ENCODE measurements at places on chromosomes 7 and 10. TPM values are rescaled to one million over a fixed set of nuclear protein-coding genes. Genes with fewer than 3 reads are reported as not detected.

- no peak for DNase-seq
Measured at GRCh38 chr10:73863039-73863817, 11.1 kb downstream of the CAMK2G start.

- DNase-seq: no peak
Measured at GRCh38 chr7:98463837-98464557, 63.1 kb upstream of the BAIAP2L1 start.

GRCh38 chr10:37436357-37436756 lies 311.0 kb downstream of the ANKRD30A start:
- no peak for DNase-seq

DNA sequence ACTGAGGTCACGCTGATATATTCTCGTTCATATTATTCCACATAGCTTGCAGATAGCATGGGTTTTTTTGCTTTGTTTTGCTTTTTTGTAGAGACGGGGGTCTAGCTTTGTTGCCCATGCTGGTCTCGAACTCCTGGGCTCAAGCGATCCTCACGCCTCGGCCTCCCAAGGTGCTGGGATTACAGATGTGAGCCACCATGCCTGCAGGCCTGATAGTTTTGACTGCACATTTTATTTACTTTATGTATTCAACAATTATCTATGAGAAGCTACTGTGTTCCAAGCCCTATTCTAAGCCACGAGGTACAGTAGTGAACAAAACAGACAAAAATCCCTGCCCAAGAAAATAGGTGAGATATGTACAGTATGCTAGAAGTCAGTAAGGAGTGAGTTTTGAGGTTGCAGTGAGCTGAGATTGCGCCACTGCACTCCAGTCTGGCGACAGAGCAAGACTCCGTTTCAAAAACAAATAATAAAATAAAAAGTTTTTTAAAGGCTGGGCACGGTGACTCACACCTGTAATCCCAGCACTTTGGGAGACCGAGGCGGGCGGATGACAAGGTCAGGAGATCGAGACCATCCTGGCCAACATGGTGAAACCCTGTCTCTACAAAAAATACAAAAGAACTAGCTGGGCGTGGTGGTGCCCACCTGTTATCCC lies 1.3 kb upstream of the YWHAG start:
- DNase-seq: no peak

- DNase-seq: no peak
Measured at GRCh38 chr7:41699516-41699915, 3.4 kb downstream of the INHBA start.

GRCh38 chr7:136058546-136058945 lies 81.4 kb upstream of the MTPN start:
- no peak for DNase-seq

DNA sequence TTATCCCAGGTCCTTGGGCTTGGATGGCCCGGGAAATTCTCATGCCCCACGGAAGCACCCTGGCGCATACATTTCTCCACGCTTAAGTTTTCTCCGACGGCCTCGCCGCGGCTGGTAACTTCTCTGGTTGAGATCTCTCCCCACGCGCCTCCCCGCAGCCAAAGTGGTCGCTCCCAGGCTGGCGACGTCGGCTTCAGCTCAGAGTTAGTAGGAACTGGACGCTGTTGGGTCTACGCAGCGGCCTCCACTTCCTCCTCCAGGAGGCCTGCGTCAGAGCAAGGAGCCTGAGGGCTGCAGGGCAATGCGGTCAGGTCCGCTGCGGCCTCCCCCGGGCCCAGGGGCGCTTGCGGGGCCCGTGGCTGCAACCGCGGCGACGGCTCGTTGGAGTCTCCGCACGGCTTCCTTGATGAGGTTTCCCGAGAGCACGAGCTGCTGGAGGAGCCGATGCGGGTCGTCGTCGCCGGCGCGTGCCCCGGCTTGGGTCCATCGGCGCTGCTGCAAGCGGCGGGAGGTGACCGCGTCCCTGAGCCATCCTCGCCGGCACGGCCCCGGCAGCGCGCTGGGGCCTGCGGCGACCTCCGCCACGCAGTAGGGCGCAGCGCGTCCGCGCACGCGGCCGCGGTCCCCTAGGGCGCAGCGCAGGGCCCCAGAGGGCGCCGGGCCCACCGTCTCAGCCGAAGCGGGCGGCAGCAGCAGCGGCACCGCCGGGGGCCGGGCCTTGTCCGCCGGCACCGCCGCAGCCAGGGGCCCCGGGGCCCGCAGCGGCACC lies 744 bp downstream of the FRAT2 start:
- peak; percentile 44 for DNase-seq

DNA sequence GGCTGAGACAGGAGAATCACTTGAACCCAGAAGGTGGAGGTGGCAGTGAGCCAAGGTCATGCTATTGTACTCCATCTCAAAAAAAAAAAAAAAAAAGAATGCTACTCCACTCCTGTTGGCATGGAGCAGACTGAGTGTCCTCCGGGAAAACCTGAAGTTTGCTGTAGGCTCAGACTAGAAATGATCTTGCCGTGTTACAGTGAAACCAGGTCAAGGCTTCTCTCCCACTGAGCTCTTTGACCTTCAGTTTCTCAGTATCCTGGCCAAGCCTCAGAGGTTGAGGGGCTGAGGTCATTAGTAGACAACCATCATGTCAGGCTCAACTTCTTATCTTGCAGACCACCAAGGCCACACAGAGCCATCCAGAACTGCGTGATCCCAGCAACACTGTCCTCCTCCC lies 348.6 kb upstream of the ZNF32 start:
- no peak for DNase-seq

DNA sequence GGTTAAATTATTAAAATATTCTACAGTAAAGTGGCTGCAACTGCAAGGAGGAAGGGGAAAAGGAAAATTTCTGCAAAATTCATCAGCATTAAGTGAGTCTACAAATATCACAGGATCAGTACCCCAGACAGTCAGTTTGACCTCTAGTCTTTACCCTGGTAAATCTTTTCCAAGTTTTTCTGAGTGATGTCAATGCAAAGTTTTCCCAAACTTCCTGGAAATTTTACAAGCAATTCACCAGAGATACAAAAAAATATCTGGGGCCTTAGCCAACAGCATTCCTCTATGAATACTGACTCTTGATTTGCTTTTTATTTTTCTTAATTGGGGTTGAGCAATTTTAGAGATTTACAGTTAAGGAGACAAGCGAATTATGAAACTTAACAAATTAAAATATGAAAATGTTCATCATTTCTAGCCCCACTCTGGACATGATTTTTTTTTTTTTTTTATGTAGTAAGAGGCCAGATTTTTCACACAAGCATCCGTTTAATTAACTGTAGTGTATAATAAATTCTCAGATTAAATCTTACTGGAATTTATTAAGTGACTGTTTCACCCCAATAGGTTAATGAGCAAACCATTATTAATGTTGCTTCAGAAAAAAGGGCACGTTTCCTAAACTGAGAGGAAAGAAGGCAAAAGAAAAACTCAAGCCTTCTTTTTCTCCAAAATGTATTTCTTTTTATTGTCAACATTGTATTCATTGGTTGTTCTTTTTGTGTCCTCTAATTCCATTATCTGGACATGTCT lies 539.5 kb upstream of the FZD8 start:
- no peak for DNase-seq

DNA sequence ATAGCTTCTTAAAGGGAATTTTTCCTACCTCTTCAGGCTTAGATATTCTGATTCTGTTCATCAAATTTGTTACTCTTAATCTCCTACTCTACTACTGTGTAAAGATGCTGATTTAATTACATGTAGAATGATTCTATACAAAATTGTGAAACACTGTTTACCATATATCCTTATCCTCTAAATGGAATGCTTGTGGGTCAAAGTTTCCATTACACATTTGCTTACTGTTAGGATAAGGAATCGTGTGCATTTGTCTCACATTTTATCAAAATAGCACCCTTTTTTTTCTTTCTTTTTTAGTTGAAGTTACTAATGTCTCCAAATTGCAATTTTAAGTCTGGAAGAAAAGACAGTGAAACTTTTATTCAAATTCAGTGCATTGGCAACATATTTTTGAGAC lies 65.3 kb downstream of the TFEC start:
- no peak for DNase-seq

DNA sequence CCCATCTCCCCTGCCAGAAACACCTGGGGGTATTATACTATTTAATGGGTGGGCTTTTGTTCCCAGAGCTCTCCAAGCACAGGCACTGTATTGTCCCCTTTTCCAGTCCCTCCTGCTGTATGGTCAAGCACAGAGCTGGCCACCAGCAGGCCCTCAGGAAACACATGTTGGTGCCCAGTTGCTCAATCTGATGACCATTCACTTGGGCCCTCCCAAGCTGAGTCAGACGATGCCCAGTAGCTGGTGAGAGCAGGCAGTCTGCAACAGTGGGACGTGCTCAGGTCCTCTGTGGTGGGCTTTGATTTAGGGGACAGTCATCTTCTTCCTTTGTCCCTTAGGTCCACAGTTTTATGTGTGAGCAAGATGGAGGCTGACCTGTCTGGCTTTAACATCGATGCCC lies 11.8 kb downstream of the SFXN2 start:
- no peak for DNase-seq

- no peak for DNase-seq
Measured at GRCh38 chr10:87000491-87000890, 19.6 kb upstream of the FAM25A start.

DNA sequence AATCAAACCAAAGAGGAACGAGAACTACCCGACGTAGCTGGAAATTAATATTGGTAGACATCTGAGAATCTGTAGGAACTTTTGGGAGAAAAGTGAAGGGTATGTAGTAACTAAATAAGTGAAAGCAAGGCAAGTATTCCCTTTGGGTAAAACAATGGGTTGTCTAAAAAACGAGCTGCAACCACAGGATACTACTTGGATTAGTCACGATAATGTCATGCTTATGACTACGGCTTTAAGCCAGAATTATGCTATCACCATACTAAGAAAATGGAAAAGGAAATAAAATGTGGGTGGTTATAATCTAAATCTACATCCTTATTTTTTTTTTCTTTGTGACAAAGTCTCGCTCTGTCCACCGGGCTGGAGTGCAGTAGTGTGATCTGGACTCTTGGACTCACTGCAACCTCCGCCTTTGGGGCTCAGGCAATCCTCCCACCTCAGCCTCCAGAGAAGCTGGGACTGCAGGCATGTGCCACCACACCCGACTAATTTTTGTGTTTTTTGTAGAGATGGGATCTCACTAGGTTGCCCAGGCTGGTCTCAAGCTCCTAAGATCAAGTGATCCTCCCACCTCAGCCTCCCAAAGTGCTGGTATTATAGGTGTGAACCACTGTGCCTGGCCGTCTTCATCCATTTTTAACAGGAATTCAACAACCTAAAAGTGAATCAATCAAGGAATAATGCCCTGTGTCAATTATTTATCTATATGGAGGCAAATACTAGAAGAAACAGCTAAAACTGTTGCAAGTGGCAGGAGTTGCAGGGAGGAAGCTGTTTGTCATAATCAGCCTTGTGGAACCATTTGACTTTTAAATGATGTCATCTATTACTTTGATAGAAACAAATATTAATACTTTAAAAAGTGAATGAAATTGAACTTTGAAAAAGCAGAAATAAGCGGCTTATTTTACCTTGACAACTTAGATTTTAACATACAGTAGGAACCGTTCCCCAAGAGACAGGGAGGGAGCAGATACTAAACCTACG lies 189.3 kb downstream of the PRPF18 start:
- no peak for DNase-seq

DNA sequence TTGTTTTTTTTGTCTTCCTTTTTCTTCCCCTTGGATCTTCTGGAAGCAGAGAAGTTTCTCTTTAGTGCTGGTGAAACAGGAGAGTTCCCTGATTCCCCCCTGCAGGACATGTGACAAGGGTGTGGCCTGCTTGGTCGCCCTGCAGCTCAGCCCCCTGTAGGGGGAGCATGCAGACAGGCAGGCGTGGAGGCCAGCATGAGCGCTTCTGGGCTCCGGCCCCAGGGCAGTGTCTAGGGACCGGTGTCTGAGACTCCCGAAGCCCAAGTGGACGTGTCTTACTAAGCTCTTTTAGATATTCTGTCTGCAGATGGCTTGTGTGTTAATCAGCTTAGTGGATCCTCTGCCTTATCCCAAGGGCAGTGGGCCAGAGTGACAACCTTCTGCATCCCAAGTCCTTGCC lies 26.1 kb downstream of the PRSS58 start:
- DNase-seq: no peak

DNA sequence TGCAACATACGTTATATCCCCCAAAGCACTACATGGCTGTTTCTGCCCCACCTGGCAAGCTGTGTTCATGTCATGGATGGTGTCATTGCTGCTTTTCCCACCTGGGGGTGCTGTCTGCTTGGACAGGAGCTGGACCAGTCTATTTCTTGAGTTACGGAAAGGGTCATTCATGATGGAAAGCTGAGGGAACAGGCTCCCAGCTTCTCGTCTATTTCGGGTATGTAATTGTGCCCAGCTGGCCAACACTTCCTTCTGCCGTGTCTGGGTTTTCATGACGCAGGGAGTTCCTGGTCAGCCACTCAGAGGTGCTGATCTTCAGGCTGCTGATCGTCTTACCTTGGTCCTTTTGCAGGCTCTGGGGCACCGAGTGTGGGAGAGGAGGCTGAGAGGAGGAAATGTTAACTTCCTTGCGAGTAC lies 8.6 kb downstream of the BTBD16 start:
- DNase-seq: peak; percentile 27

- DNase-seq: no peak
Measured at GRCh38 chr10:88103576-88103975, 240.2 kb downstream of the PTEN start.

DNA sequence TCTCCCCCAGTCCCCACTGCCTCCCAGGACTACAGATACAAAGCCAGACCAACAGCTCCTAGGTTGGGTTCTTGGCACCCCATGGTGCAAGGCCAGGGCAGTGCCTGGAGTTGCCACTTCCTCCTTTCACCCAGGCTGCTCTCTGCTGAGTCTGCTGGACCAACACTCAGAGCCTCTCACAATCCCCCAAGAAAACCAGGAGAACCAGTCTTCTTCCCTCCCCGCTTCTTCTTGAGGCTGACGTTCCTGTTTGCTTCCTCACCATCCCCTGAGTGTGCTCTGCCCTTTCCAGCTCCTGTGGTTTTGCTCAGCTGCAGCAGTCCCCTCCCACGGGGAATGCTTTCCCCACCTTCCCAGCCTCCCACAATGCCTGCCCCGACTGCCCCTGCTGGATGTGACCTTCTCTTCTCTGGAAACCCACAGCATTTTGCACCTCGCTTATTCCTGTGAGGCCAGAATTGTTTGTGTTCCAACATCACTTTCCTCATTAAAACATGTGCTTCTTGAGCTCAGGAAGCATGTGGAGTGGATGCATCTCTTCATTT lies 89.9 kb downstream of the GOLGA7B start:
- no peak for DNase-seq

DNA sequence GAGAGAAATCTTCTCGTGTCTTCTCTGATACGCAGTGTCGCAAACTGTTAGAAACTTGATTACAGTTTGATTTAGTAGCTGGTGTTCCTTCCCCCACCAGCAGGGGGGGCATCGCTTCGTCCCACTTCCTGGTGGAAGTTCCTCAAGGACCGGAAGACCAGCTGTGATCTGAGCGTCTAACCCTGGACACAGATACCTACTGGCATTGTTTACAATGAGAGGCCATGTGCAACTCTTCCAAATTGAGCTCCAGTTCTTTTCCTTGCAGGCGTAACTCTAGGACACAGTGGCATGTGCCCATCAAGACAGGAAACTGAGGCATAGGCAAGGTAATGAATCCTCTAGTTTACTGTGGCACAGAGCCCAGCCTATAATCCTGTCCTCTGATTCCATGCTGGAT lies 219.0 kb downstream of the CCDC3 start:
- peak; percentile 38 for DNase-seq

The POMZP3 gene
- total RNA-seq: 20.4 TPM

GRCh38 chr7:27767374-27767773 lies 27.4 kb downstream of the TAX1BP1 start:
- no peak for DNase-seq

The ASB10 gene
- not detected for total RNA-seq

The GPR158 gene
- not detected for total RNA-seq

The EIF3A gene
- total RNA-seq: 130 TPM

All from activated CD4-positive, alpha-beta memory T cell treated with anti-CD3 and anti-CD28 coated beads, Interleukin-2, amount 10 ng/mL, durations not matched to agents 7 days and 5 days (primary cell).